ENCODE measurements at places on chromosomes 7 and 10.

- no peak for DNase-seq
Measured at GRCh38 chr7:145106001-145106400, 270.1 kb upstream of the TPK1 start.

GRCh38 chr10:14425034-14425433, 94.3 kb upstream of the FRMD4A start:
- DNase-seq, result no peak

- no peak for DNase-seq
Measured at GRCh38 chr7:79702116-79702515, 248.6 kb upstream of the MAGI2 start.

GRCh38 chr10:27620430-27621397, 116.6 kb downstream of the RAB18 start:
- no peak for DNase-seq

GRCh38 chr10:116829711-116830110, 19.6 kb upstream of the ENO4 start:
- no peak for DNase-seq

- no peak for DNase-seq
Measured at GRCh38 chr10:80405626-80406025, 2.7 kb upstream of the PRXL2A start.

- DNase-seq, result no peak
Measured at GRCh38 chr10:86899670-86900276, 57.6 kb downstream of the MMRN2 start.

DNA sequence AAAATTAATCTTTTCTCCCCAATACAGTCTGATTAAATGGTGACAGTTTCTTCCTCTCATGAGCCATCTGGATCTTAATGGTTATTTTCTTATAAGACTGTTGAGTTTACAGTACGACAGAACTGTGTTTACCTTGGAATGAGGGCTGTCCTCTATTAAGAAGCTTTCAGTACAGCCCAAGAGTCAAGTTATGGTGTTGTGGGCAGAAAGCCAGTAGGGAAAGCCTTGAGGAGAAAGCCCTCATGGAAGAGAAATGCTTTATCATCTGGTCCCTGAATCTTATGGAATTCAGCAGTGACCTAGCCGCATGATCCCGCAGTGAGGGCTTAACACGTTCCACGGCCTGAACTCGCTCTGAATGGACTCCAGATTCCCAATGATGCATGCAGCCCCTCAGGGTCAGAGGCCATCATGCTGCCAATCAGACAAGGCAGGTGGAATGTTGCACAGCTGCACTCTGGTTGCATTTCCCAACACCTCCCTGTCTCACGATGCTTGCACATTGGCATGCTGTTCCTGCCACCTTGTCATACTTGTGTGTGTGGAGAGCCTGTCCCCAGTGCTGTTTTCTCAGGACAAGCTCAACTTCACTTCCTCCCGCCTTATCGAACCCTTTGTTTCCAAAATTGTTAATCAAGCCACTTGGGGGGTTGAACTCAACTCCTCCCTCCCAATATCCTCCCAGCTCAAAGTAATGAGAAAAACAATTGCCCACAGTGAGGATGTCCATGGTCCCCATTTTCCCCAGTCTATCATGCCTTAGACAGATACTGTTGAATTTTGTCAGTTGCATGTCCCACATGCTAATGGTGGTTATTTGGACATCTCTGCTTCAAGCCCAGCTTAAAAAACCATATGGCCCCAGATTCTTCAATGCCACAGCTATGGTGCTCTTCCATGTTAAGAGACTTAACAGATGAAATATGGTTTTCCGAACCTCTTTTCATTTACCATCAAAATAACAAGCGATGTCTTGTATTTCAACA, 211.1 kb upstream of the TCF7L2 start:
- no peak for DNase-seq

- DNase-seq, result no peak
Measured at GRCh38 chr10:88246675-88247074, 336.4 kb downstream of the RNLS start.

- DNase-seq, result no peak
Measured at GRCh38 chr10:28120043-28120749, 121.3 kb upstream of the ODAD2 start.

- no peak for DNase-seq
Measured at GRCh38 chr10:8956400-8956799, 901.9 kb downstream of the GATA3 start.

DNA sequence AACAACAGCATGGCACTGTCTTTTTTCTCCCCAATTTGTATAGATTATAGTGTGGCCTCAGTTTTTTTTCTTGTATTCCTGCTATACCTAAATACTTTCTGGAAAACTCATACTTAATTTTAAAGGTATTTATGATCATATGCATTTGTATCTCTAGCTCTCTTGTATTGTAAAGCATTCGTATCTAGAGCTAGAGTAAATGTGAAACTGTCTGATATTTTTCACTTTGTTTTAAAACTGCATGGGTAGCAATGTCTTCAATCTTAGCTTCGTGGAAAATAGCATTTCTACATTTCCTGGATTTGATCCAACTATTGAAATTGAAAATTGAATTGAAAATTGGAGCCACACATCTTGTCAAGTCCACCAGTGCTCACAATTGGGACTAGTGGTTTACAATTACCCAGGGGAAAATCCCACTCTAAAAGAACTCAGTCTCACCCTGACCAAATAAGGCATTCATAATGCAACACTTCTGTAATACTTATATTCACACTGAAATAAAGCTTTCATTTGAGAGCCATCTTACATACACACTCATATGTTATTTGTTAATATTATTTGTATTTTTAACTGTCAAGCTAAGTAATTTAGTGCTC, 51.3 kb upstream of the KLF6 start:
- no peak for DNase-seq

DNA sequence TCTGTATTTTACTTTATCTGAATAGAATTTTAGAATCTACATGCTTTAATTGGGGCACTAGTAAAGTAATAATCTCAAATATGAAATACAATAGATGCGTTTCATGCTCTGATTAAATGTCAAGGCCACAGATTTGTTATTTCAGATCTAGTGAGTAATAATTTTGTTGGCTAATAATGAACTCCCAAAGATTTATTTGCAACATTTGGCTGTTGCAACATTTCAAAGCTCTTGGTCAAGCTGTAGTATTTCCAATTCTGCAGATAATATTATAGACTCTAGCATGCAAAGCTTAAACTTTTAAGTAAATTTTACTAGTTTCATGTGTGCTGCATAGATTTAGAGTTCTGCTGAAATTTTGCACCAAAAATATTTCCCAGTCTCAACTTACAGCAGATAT, 16.7 kb downstream of the LRRN3 start:
- no peak for DNase-seq

DNA sequence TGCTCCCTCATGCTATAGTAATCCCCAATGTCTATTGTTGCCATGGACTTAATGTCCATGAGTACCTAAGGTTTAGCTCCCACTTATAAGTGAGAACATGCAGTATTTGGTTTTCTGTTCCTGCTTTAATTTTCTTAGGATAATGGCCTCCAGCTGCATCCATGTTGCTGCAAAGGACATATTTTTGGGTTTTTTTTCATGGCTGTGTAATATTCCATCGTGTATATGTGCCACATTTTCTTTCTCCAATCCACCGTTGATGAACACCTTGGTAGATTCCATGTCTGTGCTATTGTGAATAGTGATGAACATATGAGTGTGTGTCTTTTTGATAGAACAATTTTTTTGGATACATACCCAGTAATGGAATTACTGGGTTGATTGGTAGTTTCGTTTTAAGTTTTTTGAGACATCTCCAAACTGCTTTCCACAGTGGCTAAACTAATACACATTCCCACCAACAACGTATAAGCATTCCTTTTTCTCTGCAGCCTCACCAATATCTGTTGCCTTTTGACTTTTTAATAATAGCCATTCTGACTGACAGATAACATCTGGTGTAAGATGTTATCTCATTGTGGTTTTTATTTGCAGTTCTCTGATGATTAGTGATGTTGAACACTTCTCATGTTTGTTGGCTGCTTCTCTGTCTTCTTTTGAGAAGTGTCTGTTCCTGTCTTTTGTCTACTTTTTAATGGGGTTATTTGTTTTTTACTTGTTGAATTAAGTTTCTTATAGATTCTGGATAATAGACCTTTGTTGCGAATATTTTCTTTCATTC, 68.8 kb upstream of the IFRD1 start:
- DNase-seq, result no peak

DNA sequence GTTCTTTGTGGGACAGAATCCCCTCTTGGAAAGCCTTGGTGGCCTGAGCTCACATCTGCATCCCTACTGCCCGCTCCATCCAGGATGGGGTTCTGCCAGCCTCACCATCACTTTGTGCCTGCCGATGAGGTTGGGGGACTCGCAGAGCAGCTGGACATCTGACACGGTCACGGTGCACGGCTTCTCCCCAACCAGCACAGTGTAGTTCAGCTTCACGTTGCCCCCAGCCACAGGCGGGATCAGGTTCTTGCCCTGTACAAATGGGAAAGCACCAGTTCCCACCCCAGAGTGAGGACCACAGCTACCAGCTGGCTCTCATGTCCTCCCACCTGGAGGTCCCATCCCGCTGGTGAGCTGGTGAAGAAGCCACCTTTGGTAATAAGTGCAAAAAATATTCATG, 395.8 kb downstream of the PLXNA4 start:
- DNase-seq, result no peak
